ENCODE measurements at places on chromosomes 11 and 22.
A peak's percentile ranks its signal among the peaks of the same experiment; 100 is the strongest.

- no peak for DNase-seq
These were observed 83.9 kb downstream of the OTOG start for GRCh38 chr11:17630936-17631335.

DNA sequence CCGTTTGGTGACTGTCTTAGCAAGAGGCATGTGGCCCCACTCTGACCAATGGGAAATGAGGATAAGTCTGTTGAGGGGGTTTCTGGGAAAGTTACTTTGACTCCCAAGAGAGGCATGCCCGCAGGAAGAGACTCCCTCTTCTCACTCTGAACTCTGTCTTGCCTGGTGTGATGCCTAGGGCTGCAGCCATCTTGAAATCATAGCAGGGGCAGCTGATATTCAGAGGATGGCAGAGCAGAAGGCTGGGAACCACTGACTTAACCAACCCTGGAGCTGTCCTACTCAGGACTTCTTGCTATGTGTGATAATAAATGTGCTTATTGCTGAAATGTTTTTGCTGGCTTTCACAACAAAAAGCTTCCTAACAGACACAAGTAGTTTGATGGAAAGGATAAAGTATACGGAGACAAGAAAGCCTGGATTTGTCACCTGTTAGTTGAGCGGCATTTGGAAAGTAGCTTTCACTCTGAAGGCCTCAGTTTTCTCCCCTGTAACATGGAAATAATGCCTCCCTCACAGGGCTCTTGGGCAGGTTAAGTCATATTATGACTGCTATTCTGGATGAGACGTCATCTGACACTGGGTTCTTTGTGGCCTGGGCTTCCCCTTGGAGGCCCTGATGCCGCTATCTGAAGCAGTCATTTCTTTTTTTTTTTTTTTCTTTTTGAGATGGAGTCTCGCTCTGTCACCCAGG lies 128.5 kb downstream of the CEP164 start:
- DNase-seq: peak; percentile 20

DNA sequence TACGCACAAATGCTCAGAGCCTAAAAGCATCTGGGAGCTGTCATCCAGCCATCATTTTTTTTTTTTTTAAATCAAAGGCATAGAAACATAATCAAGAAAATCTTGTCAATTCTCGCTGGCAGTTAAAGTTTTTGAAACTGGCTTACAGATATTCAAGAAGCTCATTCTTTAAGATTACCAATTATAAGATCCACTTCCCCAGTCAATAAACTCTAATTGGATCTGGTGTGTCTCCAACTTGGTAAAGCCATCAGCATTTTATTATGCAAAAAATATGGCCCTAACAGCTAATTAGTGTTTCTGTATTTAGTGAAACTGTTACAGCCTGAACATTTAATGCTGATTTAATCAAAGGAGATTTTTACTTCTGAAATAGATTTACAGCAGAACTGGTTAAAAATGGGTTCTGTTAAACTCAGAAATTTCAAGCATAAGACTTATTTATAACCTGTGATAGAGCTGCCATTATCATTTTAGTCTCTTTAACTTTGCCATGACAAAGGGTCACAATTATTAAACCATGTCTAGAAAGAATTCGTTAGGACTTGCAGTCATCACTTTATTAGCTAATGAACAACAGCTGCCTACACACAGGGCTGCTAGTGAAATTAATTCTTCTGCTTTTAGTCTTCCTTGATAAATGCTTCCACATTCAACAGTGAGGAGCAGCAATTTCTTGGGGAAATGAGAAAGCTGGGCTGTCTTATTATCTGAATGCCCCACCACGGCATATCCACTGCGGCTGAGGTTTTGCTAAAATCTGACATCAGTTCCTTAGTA lies 176.4 kb upstream of the PITPNB start:
- DNase-seq: no peak

- DNase-seq: peak; percentile 49
These were observed 67.2 kb upstream of the BMAL1 start for GRCh38 chr11:13210424-13210823.

DNA sequence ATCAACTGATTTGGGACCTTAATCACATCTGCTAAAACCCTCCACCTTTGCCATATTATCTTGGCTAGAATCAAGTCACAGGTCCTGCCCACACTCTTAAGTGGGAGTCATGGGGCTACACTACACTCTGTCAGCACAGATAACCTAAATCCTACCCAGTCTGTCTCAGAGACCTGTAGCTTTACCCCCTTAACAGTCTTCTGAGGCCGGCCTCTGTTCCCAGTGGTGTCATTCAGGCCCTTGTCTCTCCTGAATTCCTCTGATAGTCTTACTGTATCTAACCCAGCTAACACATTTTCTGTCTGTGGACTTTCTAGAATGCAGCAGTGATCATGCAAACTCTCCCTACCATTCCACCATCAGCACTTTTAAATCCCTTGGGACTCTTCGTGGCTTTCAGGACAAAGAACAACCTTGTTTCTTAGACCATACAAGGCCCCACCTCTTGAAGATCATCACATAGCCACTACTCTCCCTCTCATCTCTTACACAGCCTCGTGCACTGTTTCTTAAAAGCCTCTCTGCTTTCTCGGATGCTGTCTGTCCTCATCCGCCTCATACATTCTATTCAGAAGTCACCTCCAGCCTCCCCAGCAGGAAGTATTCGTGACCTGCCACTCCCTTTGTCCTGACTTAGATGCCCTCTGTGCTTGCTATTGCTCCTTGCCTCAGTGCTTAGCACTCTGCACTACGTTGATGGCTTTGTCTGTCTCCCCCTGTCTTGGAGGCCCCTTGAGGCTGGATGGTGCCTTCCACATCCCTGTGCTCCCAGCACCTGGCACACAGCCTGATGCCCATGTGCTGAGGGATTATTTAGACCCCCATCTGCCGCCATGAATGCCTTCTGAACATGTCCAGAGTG lies 57.9 kb downstream of the PANX1 start:
- DNase-seq: no peak

- DNase-seq: no peak
These were observed 32.0 kb upstream of the LRRC32 start for GRCh38 chr11:76702336-76703128.

GRCh38 chr22:27310966-27311697 lies 490.4 kb downstream of the MN1 start:
- DNase-seq: no peak

- DNase-seq: no peak
These were observed 68.9 kb upstream of the CAPRIN1 start for GRCh38 chr11:33982661-33983060.

GRCh38 chr11:109963101-109963500 lies 130.1 kb upstream of the ZC3H12C start:
- no peak for DNase-seq
